ENCODE measurements at places on chromosomes 2 and 18.

- H3K4me3 ChIP-seq = no peak overlapping the region
- H3K27ac ChIP-seq = no peak overlapping the region
- no peaks in the 10 kb centered on the region for H3K27me3 ChIP-seq
- no peaks in the 10 kb centered on the region for H3K4me1 ChIP-seq
- H3K36me3 ChIP-seq = peaks cover 33% of the 10 kb centered on the region
Measured at GRCh38 chr2:170991398-170992182, 62.5 kb downstream of the GORASP2 start.

GRCh38 chr18:36387310-36387709, 89.8 kb downstream of the FHOD3 start:
- no peak overlapping the region for H3K27ac ChIP-seq
- no peaks in the 10 kb centered on the region for H3K36me3 ChIP-seq
- no peak for DNase-seq
- H3K4me3 ChIP-seq = no peak overlapping the region
- H3K4me1 ChIP-seq = no peaks in the 10 kb centered on the region
- H3K27me3 ChIP-seq = no peaks in the 10 kb centered on the region

GRCh38 chr2:3669656-3670055, 11.7 kb downstream of the ALLC start:
- no peak overlapping the region for H3K4me3 ChIP-seq
- no peaks in the 10 kb centered on the region for H3K36me3 ChIP-seq
- H3K4me1 ChIP-seq = no peaks in the 10 kb centered on the region
- peaks cover 2% of the 10 kb centered on the region for H3K27me3 ChIP-seq

- H3K27me3 ChIP-seq = peaks cover 3% of the 10 kb centered on the region
- peaks cover 14% of the 10 kb centered on the region for H3K36me3 ChIP-seq
- no peak overlapping the region for H3K4me3 ChIP-seq
Measured at GRCh38 chr2:176934131-176934530, 278.5 kb upstream of the HNRNPA3 start.

GRCh38 chr18:12121175-12122042, 27.8 kb downstream of the ANKRD62 start:
- no peaks in the 10 kb centered on the region for H3K4me1 ChIP-seq
- H3K27me3 ChIP-seq = peaks cover 41% of the 10 kb centered on the region
- no peak for DNase-seq
- no peak overlapping the region for H3K27ac ChIP-seq

DNA sequence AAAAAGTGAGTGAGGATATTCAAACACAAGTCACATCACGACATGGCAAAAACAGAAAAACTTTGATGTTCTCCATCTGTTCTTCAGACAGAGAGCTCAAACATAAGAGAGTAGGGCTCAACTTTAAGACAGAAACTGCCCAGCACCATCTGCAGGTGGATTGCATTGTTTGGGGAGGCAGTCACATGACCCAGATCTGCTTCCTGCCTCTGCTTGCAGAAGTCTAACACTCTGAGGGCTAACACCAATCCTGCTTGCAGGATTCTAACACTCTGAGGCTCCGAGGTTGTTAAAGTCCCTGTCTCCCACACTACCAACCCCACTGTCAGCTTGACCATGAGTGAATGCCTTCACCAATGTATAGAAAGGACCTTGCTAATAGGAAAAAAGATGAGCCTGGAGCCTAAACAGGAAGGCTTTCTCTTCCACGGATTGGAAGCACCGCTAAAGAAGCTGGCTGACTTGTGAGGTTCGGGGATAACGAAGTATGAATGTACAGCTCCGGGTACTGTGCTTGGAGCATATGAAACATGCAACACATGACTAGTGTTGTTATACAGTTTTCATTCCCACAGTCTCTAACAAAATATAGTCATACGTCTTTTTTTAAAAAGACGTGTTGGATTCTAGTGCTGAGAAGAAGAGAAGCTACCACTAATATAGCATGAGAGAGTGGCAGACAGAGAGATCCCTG, 176.6 kb upstream of the CREB1 start:
- no peak overlapping the region for H3K27ac ChIP-seq
- peaks cover 2% of the 10 kb centered on the region for H3K27me3 ChIP-seq
- H3K36me3 ChIP-seq = no peaks in the 10 kb centered on the region
- H3K4me1 ChIP-seq = peaks cover 10% of the 10 kb centered on the region
- H3K4me3 ChIP-seq = no peak overlapping the region

DNA sequence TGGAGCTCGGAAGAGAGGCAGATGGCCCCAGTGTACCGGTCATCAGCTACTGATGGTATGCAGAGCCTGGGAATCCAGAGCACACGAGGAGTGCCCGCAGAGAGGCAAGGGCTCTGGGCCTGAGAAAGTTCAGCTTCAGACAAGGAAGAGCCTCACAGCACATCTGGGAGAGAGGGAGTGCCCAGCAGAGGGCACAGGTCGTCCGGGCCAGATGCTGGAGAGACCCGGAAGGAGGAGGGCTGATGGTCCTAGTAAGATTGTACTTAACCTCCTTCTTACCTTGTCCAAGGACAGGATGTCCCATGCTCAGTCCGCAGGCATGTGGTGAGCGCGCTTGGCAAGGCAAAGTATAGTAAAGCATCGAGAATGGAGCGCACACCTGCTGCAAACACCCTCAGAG, 24.4 kb upstream of the CHMP1B start:
- DNase-seq = no peak
- no peaks in the 10 kb centered on the region for H3K36me3 ChIP-seq
- no peak overlapping the region for H3K27ac ChIP-seq
- H3K27me3 ChIP-seq = no peaks in the 10 kb centered on the region
- H3K4me1 ChIP-seq = peaks cover 6% of the 10 kb centered on the region
- no peak overlapping the region for H3K4me3 ChIP-seq

GRCh38 chr2:144434425-144435222, 85.3 kb downstream of the ZEB2 start:
- no peaks in the 10 kb centered on the region for H3K4me1 ChIP-seq
- H3K27ac ChIP-seq = no peak overlapping the region
- H3K27me3 ChIP-seq = no peaks in the 10 kb centered on the region
- no peak overlapping the region for H3K4me3 ChIP-seq

- peaks cover 17% of the 10 kb centered on the region for H3K36me3 ChIP-seq
- H3K27me3 ChIP-seq = peaks cover 4% of the 10 kb centered on the region
- peaks cover 42% of the 10 kb centered on the region for H3K4me1 ChIP-seq
- no peak overlapping the region for H3K27ac ChIP-seq
Measured at GRCh38 chr2:20368706-20369105, 18.1 kb upstream of the PUM2 start.

DNA sequence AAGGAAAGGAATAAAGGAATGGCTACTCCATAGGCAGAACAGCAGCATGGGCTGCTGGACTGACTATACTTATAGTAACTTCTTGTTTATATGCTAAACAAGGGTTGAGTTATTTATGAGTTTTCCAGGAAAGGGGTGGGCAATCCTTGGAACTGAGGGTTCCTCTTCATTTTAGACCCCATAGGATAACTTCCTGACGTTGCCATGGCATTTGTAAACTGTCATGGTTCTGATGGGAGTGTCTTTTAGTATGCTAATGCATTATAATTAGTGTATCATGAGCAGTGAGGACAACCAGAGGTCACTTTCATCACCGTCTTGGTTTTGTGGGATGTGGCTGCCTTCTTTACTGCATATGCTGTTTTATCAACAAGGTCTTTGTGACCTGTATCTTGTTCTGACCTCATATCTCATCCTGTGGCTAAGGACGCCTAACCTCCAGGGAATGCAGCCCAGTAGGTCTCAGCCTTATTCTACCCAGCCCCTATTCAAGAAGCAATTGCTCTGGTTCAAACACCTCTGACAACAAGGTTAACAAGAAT, 98.6 kb upstream of the CABLES1 start:
- no peak overlapping the region for H3K27ac ChIP-seq
- H3K36me3 ChIP-seq = no peaks in the 10 kb centered on the region
- peaks cover 4% of the 10 kb centered on the region for H3K4me1 ChIP-seq
- DNase-seq = no peak

- no peaks in the 10 kb centered on the region for H3K36me3 ChIP-seq
- no peak for DNase-seq
- H3K27me3 ChIP-seq = no peaks in the 10 kb centered on the region
- no peaks in the 10 kb centered on the region for H3K4me1 ChIP-seq
- no peak overlapping the region for H3K27ac ChIP-seq
Measured at GRCh38 chr2:58645017-58645416, 403.9 kb upstream of the FANCL start.

- DNase-seq = no peak
- H3K27ac ChIP-seq = no peak overlapping the region
- no peaks in the 10 kb centered on the region for H3K36me3 ChIP-seq
Measured at GRCh38 chr18:76592981-76593381, 97.9 kb upstream of the ZNF516 start.

GRCh38 chr18:35511833-35512232, 14.1 kb upstream of the INO80C start:
- H3K36me3 ChIP-seq = no peaks in the 10 kb centered on the region
- H3K4me1 ChIP-seq = no peaks in the 10 kb centered on the region
- no peak for DNase-seq
- no peak overlapping the region for H3K4me3 ChIP-seq
- H3K27ac ChIP-seq = no peak overlapping the region
- no peaks in the 10 kb centered on the region for H3K27me3 ChIP-seq

- H3K36me3 ChIP-seq = no peaks in the 10 kb centered on the region
- H3K4me1 ChIP-seq = no peaks in the 10 kb centered on the region
- H3K27me3 ChIP-seq = peaks cover 5% of the 10 kb centered on the region
- no peak overlapping the region for H3K4me3 ChIP-seq
- DNase-seq = no peak
Measured at GRCh38 chr2:147109291-147109690, 735.5 kb upstream of the ACVR2A start.

DNA sequence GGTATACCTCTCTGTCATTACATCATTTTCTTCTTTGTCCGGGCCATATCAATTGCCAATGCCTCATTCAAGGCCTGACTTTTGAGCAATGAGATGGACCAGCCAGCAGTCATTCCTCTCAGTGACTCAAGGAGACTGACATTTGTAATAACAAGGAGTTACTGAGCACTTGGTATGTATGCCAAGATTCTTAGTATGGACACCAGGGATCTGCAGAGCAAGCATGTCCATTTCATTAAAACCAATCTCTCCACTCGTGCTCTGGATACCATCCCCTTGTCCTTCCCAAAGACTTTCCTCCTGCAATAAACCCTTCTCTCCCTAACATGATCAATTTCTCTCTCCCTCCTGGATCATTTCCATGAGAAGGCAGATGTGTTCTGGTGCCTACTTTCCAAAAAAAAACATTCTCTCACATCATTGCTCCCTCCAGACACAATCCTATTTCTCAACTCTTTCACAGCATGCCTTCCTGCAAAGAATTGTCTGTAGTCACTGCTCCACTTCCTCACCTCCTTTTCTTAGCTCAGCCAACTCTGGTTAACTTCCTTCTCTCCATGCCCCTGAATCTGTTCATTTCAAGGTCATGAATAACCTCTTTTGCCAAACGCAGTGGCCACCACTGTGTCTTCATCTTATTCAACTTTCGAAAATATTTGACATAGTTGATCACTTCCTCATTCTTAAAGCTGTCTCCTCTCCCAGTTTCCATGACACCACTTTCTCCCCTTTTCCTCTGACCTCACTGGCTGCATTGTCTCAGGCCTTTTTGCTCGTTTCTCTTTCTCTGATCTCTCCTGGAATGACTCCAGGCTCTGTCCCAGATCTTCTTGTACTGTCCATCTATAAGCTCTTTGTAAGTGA, 102.8 kb upstream of the CYP1B1 start:
- peaks cover 3% of the 10 kb centered on the region for H3K36me3 ChIP-seq
- H3K4me1 ChIP-seq = peaks cover 4% of the 10 kb centered on the region
- H3K27ac ChIP-seq = no peak overlapping the region
- DNase-seq = no peak
- no peak overlapping the region for H3K4me3 ChIP-seq

DNA sequence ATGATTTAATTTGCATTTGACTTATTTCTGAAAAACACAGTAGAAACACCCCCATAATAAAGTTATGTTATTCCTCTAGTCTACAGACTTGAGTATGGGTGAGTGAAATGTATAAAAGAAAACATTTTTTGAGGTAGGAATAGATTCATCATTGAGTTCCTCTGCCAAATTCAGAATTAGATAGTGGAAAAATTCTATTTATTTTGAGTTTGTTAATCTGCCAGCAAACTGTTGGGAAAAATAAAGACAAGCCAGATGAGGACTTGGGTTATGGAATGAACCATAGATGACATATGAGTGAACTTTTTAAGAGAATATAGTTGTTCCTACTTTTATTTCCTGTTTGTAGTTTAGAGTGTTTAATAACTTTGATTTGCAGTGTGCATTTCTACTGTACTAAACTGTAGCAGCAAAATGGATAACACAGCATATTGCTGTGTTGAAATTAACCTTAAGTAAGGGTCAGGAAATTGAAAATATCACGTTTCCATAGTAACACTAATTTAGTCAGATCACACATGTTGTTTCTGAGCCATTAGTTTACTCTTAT, 35.6 kb upstream of the PNPT1 start:
- no peaks in the 10 kb centered on the region for H3K27me3 ChIP-seq
- H3K27ac ChIP-seq = no peak overlapping the region
- no peaks in the 10 kb centered on the region for H3K36me3 ChIP-seq
- no peak for DNase-seq
- no peak overlapping the region for H3K4me3 ChIP-seq
- no peaks in the 10 kb centered on the region for H3K4me1 ChIP-seq

DNA sequence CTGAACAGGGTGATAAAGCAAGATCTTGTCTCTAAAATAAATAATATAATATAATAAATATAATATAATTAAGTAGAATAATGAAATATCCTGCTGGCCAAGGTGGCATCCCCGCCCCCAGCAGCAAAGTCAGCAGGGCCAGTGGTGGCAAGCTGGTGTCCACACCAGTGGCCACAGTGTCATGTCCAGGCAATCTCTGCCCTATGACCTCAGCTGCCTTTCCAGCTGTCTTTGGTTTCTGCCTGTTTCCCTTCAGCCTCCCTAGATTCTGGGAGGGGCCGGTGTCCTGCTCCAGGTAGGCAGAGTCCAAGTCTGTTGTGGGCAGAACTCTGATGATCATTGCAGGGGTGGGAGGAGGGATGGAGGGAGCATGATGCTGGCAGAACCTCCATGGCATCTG, 16.2 kb upstream of the STEAP3 start:
- no peaks in the 10 kb centered on the region for H3K27me3 ChIP-seq
- H3K4me3 ChIP-seq = no peak overlapping the region
- DNase-seq = no peak

DNA sequence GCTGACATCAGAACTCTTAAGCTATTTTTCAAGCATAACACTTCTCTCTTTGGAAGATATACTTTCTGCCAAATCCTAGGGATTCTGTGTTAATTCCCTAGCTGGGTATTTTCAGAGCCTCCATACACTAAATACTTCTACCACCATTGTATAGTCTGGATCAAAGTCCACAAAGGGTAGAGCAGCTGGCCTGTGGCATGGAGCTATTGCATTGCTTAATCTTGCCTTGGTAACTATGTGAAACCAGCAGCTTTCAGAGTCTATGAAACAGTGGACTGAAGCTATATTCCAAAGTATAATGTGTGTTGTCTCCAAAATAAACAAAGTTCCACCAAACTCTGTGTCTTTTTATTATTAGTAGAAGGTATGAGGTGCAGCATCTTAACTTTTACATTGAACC, 296.9 kb upstream of the CDH19 start:
- H3K27ac ChIP-seq = no peak overlapping the region
- H3K27me3 ChIP-seq = no peaks in the 10 kb centered on the region
- no peak overlapping the region for H3K4me3 ChIP-seq
- H3K4me1 ChIP-seq = no peaks in the 10 kb centered on the region
- no peaks in the 10 kb centered on the region for H3K36me3 ChIP-seq
- no peak for DNase-seq

All from activated T-helper 1 cell treated with anti-CD3 and anti-CD28 coated beads, Interleukin-12 subunit alpha, Interleukin-12 subunit beta, Interleukin-2, Interleukin-4 antibody, amounts not matched to agents 30 ng/mL and 10 ng/mL and 1 ng/mL, durations not matched to agents 14 hours and 24 hours and 36 hours (primary cell).